ENCODE measurements at places on chromosomes 5 and 9.

GRCh38 chr5:127012916-127013315 is 17.4 kb downstream of the MARCHF3 start:
- no peak for DNase-seq

DNA sequence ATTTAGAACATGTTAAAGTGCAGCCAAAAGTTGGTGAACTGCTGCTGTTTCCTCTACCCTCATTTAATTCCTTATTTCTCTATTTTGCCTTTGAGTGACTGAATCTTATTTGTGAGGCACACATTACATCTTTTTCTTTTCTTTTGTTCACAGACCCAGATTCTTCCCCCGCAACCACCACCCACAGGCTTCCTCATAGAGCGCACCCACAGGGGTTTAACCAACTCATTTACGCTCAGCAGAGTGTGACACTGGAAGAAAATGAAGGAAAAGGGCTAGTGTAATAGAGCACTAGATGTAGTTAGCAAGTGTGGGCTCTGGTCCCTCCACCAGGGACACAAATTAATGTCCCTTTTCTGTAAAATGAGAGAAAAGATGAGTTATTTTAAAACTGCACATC is 200.7 kb downstream of the PARP8 start:
- no peak for DNase-seq

- no peak for DNase-seq
Observed at GRCh38 chr5:115494570-115495289, 49.8 kb downstream of the FEM1C start.

GRCh38 chr5:180347702-180348101 is 5.4 kb downstream of the GFPT2 start:
- no peak for DNase-seq

DNA sequence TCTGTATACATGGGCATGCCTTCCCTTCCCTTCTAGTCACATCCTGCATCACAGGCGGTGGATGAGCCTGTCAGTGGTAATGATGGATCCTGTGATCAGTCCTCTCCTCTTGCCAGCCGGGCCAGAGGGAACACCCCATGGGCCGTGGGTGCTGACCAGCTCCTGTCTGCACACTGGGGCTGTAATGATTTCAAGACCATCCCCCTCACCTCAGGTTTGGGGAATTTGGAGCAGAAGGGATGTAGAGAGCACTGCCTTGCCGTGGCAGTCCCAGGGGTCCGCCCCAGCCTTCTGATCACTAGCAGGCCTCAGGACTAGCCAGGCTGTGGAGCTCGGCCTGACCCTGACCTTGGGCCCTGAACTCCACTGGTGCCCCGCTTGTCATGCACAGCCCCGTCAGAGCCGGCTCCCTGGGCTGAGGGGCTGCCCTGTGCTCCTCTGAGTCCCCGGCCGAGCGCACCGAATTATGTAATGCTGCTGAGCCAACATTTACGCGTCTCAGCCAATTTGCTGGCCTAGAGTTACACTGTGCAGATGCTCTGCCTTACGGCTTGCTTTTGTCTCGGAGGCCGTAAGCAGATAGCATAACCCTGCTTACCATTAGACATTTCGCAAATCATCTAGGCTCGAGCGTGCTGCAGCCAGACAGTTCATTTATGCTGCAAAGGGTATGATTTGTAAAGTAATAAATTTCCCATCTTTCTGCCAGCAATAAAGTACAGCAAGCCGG is 155.3 kb downstream of the MACROH2A1 start:
- DNase-seq: no peak

- no peak for DNase-seq
Observed at GRCh38 chr5:52624291-52624690, 163.4 kb upstream of the ITGA1 start.

Measured in T-helper 9 cell (primary cell).